Cortex of kidney (tissue), 1 donor: ENCODE measurements at places on chromosomes 13 and 19.
A peak's percentile ranks its signal among the peaks of the same experiment; 100 is the strongest.

DNA sequence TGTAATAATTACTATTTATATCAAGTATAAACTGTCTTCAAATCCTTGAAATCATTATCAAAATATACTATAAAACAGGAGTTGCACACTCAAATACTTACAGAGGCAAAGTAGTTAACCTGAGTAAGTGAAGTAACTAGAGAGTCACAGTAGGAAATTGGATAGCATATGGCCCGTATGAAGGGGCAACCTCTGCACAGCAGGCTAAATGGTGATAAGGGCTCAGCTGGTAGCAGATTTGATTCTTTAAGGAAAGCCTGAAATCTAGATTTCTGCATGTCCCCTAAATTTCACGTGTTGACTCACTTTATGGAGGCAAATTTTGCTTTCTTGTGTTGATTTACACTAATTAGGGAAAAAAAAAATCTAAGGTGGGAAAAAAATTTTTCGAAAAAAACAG, 46.4 kb downstream of the STOML3 start:
- DNase-seq: no peak

GRCh38 chr13:112714376-112715174, 24.7 kb downstream of the ATP11A start:
- no peak for DNase-seq

- DNase-seq: no peak
Measured at GRCh38 chr13:24821207-24821606, 57.2 kb downstream of the RNF17 start.

DNA sequence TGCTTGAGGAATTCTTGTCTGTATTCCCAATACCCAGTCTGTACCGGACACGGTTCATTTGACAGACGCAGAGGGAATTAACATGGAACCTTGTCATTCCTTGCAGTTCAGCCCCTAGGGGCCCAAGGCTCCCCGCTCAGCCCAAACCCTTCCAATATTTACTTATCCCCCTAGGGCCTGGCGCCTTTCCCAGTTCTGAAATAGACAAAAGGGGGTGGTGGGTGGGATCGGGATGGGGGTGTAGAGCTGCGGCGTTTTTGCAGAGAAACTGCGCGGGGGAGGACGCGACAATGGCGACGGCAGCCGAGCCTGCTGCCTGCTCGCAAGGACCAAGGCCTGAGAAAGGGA, 583 bp downstream of the AKAP8L start:
- no peak for DNase-seq

GRCh38 chr13:75458696-75459422, 23.1 kb downstream of the TBC1D4 start:
- peak; percentile 8 for DNase-seq

DNA sequence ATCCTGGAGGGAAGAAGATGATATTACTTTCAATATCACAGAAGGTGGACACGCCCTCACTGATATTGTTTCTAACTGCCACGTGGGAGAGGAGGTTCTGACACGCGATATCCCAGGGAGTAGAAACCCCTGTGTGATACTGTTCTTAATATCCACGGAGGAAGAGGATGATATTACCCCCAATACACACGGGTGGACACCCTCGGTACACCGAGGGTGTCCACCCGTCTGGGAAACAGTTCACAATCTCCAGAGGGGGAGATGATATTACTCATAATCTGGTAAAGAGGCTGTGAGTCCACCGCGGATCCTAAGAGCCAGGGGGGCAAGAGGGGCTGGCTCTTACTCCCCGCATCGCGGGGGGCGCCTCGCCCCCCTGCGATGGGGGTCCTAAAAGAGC, 29.7 kb upstream of the RGCC start:
- DNase-seq: no peak

DNA sequence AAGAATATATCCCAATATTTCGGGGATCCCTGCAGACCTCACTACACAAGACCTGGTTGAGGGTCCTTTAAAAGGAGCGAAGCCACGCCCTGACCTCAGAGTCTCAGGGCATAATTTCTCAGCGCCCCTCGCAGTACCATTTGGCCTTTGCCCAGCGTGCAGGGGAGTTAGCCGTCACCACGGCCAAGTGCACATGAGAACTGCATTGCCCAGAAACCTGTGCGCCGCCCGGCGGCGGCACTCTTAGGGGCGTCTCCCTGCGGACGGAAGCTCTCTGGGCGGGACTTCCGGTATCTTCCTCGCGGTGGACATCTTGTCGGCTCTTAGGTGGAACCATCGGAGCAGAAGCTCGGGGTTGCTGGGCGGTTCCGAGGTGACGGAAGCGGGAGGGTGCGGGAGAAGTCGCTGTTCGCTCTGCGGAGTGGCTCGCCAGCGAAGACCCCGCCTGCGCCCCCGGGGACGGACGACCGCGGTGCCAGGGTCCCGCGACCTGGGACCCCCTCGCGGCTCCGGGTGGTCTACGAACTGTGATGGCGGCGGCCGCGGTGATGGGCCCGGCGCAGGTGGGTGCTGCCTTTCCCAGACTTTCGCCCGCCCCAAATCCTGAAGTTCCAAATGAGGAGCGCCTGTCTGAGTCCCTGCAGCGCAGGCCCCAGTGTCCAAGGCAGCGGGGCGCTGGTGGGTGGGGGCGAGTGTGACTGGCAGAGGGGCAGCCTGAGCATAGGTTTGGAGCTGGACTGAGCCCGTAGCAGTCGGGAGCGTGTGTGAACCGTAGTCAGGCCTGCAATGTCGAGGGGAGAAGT, at the start of gene ZNF134:
Gene ZNF134 (plus strand): TSS at position 302 of the 803 bp plus-strand sequence. CDS start 5,227 bp downstream, outside the sequence.
- no peak for DNase-seq

- DNase-seq: no peak
Measured at GRCh38 chr13:106981051-106981450, 413.1 kb upstream of the ARGLU1 start.

DNA sequence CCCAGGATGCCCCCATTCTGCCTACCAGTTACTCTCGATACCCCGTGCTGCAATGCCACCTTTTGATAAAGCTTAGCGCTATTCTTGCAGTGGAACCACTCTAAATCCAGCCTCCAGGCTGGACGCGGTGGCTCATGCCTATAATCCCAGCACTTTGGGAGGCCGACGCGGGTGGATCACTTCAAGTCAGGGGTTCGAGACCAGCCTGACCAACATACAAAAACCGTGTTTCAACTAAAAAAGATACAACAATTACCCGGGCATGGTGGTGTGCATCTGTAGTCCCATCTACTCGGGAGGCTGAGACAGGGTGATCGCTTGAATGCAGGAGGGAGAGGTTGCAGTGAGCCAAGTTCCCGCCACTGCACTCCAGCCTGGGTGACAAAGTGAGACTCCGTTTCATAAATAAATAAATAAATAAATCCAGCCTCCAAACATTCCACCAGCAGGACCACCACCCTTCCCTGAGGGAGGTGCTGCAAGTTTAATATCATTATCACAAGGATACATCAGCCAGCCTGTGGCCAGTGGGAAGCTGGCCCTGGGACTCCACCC, 27.7 kb downstream of the CYP2B6 start:
- no peak for DNase-seq

GRCh38 chr19:46466536-46467196, 4.7 kb downstream of the PNMA8A start:
- DNase-seq: no peak

DNA sequence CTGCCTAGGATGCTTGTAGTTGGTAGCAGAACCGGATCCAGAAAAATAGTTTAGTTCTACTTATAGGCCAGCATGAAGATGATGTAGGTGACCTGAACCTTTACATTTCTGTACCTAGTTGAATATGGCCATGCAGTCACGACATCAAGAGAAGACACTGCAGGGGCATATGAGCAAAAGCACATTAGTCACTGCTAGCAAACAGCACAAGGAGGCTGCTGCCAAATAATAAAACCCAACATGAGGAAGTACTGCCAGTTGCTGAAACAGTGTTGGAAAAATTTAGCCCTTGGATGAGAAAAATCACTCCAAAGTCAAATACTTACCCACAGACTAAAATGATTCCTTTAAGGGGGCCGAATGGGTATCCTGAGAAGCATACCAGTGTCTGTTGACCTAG, 20.8 kb downstream of the ERICH6B start:
- DNase-seq: no peak

GRCh38 chr13:57825066-57825465, 193.5 kb downstream of the PCDH17 start:
- DNase-seq: no peak

GRCh38 chr19:4229179-4229931, at the start of gene EBI3:
Gene EBI3, plus strand, starts transcription at chr19:4229523. Its CDS starts 28 bp downstream, at chr19:4229551.
- DNase-seq: no peak

DNA sequence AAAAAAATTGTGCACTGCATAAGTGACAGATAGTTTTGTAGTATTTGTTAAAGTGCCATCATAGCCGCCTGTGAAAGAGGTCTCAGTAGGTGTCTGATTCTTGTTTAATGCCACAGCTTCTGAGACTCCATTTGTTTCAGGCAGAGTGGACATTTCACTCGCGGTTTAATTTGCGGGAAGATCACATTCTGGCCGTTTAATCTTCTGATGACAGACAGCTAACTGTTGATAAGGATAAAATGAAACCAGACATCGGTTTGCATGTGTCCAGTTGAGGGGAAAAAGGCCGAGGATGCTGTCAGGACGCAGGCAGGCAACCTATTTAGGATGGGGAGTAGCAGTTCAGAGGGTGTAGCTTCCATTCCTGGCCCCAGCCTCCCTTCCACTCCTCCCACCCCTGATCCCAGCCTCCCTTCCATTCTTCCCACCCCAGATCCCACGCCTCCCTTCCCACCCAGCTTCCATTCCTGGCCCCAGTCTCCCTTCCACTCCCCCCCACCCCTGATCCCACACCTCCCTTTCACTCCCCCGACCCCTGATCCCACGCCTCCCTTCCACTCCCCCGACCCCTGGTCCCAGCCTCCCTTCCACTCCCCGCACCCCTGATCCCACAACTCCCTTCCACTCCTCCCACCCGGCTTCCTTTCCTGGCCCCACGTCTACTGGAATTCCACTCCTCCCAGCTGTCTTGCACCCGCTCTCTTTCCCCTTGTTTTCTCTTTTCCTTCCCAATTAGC, 23.8 kb downstream of the ATP11A start:
- no peak for DNase-seq

GRCh38 chr13:50276550-50276949, 261.3 kb downstream of the KCNRG start:
- no peak for DNase-seq

- no peak for DNase-seq
Measured at GRCh38 chr19:36101550-36102327, 9.2 kb upstream of the OVOL3 start.

DNA sequence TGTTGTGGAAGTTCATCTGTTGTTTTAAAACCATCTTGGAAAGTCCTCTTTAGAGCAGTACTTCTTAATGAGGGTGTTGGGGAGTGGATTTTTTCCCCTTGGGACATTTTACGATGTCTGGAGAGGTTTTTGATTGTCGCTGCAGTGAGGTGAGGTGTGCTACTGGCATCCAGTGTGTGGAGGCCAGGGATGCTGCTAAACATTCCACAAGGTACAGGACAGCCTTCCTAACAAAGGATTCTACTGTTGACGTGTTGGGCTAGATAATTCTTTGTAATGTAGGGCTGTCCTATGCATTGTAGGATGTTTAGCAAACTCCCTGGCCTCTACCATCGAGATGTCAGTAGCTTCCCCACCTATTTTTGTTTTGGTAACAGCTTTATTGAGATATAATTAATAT, 33.3 kb downstream of the NAA16 start:
- no peak for DNase-seq

DNA sequence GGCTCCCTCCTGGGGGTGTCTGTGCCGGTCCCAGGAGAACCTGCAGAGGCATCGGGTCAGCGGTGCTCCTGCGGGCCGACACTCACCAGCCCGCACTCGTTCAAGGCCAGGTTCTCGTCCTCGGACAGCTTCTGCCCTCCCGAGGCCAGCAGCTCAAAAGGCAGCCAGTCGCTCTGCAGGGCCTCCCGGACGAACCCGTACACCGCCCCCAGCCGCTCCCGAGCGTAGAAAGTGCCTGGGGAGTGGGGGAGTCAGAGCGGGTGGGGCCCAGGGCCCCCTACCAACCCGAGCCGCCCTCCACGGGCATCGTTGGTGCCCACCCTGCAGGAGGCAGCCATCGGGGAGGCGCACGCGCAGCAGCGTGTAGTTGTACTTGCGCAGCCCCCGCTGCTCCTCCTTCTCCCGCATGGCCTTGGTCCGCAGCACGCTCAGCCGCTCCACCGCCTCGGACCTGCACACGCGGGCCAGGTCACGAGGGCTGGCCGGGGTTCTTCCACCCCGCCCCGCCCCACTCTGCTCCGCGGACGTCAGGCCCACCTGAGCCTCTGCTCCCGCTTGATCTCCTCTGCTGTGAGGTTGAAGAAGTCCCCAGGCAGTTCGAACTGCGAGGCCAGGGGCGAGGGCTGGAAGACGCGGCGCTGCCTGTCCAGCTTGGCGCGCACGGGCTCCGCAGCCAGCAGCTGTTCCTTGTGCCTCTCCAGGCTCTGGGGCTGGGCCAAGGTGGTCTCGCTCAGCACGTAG, 11.5 kb downstream of the UBXN6 start:
- DNase-seq: no peak

GRCh38 chr19:30584090-30584489, 211.9 kb downstream of the ZNF536 start:
- DNase-seq: no peak

- no peak for DNase-seq
Measured at GRCh38 chr13:100392709-100393630, 195.6 kb downstream of the GGACT start.

DNA sequence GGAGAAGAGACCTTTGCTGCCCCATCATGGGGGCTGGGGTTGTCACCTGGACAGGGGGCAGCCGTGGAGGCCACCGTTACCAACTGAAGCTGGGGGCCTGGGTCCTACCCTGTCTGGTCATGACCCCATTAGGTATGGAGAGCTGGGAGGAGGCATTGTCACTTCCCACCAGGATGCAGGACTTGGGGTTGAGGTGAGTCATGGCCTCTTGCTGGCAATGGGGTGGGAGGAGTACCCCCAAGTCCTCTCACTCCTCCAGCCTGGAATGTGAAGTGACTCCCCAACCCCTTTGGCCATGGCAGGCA, 9.0 kb downstream of the EGLN2 start:
- DNase-seq: no peak

DNA sequence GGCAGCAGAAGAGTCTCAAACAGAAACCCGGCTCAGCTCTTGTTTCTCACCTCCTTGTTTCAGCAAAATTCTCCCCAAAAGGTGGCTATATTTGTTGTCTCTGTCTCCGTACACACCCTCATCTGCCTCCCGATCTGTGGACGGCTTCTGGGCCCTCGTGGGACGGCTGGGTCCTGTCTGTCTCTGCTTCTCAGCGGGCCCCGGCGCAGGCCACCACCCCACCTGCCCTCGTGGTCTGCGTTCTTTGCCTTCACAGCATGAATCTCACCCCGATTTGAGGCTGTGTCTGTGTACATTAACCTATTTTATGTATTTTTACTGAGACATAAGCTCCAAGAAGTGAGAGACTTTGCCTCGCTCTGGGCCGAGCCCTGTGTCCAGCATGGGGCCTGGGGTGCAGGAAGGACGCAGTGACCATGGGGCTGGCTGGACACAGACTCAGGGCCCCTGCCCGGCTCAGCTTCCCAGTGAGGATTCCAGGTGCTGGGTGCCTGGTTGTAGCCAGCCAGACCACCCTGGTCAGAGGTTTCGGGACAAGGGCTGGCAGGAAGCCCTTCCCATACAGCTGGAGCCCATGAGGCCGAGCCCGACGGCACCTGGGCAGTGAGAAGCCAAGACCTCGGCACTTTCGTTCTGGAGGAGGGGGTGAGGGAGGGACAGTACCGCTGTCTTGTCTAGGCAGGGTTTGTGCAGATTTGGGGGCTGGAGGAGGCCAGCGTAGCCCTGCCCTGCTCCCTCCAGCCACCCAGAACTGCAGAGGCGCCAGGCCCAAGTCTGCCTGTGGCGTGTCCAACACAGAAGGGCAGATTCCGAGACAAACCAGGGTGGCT, 78.5 kb upstream of the MCF2L start:
- DNase-seq: no peak

GRCh38 chr13:71606818-71607217, 260.2 kb downstream of the DACH1 start:
- DNase-seq: no peak
